CD4-positive, alpha-beta T cell treated with Interleukin-10 for 1 hour (primary cell): ENCODE measurements at places on chromosomes 3 and 15.

GRCh38 chr3:78569804-78570203 lies 1198.0 kb downstream of the ROBO1 start:
- no peak for DNase-seq

- DNase-seq = no peak
Measured at GRCh38 chr3:168532135-168532534, 436.4 kb upstream of the GOLIM4 start.

DNA sequence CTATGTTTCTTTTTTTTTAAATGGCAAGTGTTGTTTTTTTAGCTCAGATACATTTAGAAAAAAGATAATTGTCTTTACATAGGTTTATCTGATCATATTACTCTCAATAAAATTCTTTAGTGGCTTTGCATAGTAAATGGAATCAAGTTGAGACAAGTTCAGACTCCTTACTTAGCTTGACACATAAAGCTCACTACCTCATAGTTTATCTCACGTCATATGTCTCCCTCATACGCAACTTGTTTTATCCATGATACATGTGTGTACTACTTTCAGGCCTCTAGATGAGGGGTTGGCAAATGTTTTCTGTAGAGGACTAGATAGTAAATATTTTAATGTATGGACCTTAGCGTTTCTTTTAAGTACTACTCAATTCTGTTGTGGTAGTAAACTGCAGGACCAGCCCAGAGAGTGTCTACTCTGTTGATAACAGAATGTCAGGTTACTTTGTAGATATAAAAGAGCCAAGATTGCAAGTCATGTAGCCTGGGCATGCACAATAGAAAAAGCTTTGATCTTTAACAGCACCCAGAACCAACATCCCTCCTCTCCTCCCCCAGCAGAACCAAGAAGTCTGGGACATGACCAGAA lies 28.2 kb upstream of the MGA start:
- no peak for DNase-seq

DNA sequence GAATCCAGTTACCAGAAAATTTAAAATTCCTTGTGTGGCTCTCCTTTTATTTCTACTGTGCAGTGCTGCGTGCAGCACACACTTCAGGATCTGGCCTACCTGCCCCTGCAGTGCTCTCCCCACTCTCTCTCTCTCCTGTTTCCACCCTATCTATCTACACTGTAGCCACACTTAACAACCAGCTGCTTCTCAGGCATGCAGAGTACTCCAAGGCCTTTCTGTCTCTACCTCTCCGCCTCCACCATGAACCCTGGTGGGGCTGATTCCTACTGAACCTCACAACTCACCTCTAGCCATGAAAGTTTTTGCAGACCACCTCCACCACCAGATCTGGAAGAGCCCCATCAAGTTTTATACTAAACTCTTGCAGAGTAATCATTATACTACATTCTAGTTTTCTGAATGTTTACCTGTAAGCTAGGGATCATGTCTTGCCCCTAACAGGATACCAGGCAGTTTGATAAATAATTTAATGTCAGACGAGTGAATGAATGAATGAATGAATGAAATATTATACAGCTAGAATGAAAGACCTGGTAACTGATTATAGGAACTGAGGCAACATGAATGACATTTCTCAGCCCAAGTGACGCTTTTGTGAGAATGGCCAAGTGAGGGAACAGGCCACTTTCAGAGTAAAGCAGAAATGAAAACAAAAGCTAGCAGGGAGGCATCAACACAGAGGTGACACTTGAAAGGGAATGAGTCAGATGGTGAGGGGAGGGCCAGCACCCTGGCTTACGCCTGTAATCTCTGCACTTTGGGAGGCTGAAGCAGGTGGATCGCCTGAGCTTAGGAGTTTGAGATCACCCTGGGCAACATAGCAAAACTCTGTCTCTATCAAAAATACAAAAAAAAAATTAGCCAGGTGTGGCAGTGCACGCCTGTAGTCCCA lies 363.5 kb downstream of the FOXP1 start:
- no peak for DNase-seq

GRCh38 chr3:119723022-119723421 lies 20.2 kb downstream of the CFAP91 start:
- no peak for DNase-seq
